ENCODE measurements at places on chromosomes 13 and 19.

DNA sequence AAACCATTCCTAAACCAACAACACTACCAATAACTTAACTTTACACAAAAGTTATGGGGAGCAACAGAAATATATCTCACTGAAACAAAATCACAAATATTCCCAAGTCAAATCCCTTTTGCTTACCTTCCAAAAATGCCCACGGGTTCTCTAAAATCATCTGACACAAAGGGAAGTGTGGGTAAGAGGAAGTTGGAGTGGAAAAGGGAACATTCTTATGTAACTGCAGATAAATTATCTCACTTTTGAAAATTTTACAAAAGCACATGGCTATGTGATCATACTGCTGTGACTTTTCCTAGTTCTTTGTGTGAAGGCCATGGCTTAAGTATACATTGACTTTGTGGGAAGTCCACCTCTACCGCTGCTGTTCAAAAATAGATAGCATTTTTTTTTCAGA is 350.5 kb downstream of the GPC6 start:
- no peak for DNase-seq

DNA sequence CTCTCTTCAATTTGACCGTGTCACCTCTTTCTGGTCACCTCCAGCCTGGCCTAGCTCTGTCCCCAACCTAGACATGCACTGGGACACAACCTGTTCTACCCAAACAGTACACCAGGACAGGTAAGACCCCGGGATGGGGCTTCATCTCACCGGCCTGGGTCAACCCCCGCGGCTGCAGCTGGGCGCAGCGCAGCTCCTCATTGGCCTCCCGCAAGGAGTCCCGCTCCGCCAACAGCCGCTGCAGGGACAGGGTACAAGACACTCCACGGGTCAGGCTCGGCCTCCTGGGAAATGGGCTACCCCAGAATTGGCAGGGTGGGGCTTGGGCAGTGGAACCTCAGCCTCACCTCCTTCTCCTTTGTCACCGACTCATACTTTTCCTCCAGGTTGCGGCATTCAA is 7.7 kb downstream of the HOOK2 start:
- no peak for DNase-seq

DNA sequence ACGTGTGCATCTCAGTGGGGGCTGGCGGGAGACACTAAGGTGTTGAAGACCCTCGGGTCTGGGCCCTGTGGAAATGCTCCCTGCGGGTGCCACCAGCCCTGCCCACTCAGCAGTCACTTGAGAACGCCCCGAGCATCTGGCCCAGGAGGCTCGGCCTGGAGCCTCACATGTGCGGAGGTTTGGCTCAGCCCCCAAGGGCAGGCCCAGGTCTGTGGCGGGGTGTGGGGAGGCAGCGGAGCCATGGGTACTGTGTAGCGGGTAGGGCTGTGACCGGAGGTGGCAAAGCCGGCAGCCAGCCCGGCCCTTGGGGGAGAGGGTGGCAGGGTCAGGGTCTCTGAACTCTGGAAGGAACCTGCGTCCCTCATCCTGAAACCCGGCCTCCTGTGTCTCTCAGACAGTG is 37.6 kb downstream of the MCF2L start:
- no peak for DNase-seq

GRCh38 chr19:18796239-18796638 is 5.1 kb upstream of the COMP start:
- DNase-seq, result no peak

GRCh38 chr19:29628661-29629385 is 22.7 kb downstream of the POP4 start:
- DNase-seq, result no peak

DNA sequence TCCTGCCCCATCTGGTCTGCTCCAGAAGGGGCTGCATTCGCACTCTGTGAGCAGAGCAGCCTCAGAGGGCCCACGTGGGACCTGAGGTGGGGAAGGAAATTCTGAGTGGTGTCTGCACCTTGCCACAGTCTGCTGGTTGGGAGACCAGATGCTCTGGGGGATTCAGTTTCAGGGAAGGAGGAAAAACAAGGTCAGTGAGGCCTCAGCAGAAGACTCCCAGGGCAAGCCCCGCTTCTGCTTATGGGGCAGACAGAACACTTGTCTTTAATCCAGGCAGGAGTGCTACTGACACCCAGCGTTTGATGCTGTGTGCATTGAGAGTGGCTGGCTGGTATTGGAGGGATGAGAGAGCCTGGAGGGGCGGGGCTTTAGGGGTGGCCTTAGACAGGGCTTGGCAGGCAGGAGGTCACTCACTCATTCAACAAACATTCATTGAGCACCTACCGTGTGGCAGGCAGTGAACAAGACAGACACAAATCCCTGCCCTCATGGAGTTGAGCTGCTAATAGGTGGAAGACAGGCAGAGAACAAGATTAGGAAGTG is 4.9 kb upstream of the CLEC17A start:
- DNase-seq, result no peak

- DNase-seq, result no peak
These were observed 246.9 kb upstream of the PRR20A start for GRCh38 chr13:56893843-56894242.

DNA sequence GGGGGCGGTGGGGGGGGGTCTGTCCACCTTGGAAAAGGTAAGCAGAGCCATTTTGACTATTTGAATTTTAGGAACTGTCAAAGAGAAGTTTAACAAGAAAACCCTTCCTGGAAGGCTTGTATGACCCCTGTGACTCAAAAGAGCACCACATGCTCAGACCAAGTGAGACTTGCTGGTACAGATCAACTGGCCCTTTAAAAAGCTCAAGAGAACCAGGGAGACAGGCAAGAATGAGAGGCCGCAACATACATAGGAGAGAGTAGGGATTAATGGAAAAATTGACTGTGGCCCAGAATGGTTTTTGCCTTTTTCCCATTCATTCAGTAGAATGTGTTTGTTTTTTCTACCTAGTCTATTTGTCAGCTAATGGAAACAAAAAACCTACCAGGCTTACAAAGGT is 26.2 kb upstream of the ATP8A2 start:
- no peak for DNase-seq

DNA sequence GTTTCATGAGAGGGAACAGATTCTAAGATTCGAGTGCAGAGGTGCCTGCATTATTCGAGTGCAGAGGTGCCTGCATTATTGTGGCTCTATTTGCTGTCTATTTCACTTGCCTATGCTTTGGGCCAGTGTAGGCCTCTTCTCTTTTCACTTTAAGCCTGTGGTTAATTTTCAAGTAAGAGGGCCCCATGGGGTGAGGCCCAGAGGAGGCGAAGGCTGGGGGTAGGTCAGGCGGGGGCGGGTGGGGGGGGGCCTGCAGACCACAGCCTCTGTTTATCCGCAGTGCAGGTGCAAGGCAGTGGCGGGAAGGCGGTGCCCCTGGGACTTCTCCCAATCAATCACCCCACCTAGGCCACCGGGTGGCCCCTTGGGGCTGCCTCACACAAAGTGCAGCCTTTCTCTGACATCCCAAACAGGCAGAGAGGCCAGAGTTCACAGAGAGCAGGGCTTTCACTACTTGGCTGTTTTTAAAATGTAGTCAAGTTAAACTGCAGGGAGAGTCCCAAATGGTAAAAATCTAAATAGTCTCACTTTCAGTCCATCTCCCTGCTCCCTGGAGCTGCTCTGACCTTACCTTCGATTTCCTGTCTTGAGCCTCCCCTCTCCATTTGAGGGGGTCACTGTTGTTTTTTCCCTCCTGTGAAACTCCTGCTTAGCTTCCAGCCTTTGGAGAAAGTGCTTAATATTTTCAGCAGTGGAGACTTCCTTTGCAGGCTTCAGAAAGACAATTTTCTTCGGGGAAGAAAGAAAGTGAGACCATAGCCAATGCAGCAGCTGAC is 249.0 kb downstream of the DLEU7 start:
- DNase-seq, result no peak

GRCh38 chr13:80441968-80442367 is 101.0 kb upstream of the SPRY2 start:
- no peak for DNase-seq

DNA sequence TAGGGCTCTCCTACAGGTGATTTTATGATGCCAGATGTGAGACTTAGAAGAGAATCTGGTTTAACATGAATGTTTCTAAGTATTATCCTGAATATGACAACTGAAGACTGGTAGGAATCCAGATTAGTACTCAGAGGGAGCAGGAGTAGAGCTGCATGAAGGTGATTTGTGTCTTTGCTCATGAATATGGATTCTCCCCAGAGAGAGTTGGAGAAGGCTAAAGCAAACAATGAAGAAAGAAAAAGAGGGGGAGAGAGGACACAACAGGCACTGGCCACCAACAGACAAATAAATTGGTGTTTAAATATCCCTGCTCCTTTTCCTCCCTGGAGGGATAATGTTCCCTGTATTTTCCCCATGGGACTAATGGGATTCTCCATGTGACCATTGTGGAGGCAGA is 427.0 kb upstream of the KLF12 start:
- DNase-seq, result no peak

- no peak for DNase-seq
These were observed 117.3 kb downstream of the ITGBL1 start for GRCh38 chr13:101569807-101570206.

GRCh38 chr19:10818301-10819123 is 17.5 kb downstream of the TMED1 start:
- DNase-seq, result no peak

GRCh38 chr13:98657506-98658085 is 80.7 kb upstream of the STK24 start:
- no peak for DNase-seq

- DNase-seq, result no peak
These were observed 31.2 kb upstream of the TEX29 start for GRCh38 chr13:111289251-111289650.

GRCh38 chr19:1847348-1847683 is 967 bp downstream of the REXO1 start:
- no peak for DNase-seq

DNA sequence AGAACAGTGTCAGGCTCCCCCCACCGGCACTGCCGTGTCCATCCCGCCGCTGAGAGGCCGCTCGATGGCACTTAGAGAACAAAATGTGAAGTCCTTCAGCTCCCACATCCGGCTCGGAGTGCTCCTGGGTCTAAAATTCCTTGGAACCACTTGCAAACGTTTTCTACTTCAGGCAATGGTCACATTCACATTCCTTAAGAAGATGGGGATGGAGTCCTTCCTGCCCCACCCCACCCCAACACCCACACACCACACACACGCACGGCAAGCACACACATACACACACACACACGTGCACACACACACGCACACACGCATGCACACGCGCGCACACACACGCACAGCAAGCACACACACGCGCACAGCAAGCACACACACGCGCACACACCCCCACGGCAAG is 83.4 kb downstream of the SOX1 start:
- DNase-seq, result no peak

DNA sequence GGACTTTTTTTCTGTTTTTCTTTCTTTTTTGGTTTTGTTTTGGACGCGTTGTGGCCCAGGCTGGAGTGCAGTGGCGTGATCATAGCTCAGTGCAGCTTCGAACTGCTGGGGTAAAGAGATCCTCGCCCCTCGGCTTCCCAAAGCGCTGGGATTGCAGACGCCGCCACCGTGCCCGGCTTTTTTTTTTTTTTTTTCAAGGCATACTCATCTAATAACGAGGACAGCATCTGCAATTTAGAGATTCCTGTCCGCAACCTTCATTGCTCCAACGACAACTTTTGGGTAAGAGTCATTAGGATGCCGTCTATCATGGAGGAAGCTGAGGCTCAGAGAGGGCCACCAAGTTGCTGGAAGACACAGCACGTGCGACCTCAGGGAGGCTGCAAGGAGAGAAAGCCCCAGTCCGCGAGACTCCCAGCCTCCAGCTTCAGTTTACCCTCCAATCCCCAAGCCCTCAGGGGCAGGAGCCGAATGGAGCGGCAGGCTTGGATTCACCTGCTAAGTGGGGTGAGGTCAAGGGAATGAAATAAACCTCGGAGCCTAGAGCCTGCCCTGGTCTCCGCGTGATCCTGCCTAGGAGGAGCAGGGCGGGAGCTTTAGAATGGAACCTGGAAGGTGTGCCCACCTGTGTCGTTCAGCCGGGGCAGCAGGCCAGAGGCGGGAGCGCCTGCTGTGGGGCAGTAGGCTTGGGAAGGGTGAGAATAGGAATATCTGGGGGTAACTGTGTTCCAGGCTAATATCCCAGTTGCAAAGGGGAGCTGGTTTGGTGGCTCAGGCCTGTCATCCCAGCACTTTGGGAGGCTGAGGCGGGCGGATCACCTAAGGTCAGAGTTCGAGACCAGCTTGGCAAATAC is 676 bp upstream of the POLRMT start:
- DNase-seq, result no peak

- DNase-seq, result no peak
These were observed 15.4 kb downstream of the CERS4 start for GRCh38 chr19:8224394-8225145.

DNA sequence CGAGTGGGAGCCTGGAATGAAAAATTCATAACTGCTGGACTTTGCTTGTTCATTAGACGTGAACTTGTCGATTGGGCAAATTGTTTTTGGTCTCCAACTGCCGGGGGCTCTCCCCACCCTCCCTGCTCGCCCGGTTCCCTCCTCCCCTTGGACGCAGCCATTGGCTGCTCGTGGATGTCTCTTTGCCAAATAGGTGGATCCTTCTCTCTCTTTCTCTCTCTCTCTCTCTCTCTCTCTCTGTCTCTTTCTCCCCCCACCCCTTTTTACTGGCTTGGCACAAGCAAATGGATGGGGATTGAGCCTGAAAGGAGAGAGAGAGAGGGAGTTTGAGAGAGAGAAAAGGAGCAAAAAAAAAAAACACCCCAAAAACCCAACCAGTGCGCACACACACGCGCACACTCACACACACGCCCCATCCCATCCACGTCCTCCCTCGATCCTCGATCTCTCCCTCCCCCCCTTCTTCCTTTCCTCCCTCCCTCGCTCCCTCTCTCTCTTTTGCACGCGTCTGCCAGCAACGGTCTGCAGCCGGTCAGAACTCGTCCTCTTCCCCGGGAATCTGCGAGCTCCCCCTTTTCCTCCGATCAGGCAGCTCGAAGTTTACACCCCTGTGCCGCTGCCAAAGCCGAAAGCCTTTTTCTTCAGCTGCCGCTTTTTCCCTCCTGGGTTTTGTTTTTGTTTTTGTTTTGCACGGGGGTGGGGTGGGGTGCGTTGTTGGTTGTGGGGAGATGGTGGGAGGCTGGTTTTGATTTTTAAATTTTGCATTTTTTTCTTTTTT is 27.8 kb downstream of the NFIX start:
- no peak for DNase-seq

- no peak for DNase-seq
These were observed 338.0 kb downstream of the EFNB2 start for GRCh38 chr13:106197496-106197895.

GRCh38 chr13:69579351-69579750 is 528.3 kb upstream of the ATXN8OS start:
- no peak for DNase-seq

DNA sequence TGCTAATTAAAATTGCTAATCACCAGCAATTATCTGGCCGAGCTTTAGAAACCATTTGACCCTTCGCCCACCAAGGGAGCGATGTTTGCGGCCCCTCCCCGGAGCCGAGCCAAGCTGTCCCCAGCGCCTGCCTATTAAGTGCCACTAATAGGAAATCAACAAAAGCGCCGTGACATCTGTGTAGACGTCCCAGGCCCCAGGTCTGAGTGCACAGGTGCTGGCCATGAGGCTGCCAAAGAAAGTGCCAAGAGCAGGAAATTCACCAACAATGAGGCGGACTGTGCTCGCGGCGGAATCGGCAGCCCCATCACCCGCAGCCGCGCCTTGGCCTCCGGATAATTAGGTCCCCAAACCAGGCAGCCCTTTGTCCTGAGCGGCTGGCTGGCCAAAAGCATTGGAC is 44.5 kb upstream of the SPACA7 start:
- no peak for DNase-seq
